Activated naive CD4-positive, alpha-beta T cell (primary cell): ENCODE measurements at places on chromosomes 11 and 22.

DNA sequence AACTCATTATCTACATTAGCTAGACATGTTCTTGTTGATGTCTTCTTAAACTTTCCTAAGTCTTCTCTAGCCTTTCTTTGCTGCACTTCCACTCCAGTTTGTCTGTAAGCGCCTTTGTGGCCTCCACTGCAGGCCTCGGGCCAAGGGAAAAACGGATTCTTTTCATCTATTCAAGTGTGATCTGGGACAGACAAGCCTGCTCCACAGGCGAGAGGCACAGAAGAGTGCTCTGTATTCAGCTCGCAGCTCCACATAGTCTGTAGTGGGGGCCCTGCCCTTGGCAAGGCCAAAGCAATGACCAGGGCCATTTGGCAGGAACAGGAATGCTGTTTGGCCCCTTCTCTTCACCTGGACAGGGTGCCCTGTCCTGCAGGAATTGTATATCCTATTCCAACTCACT is 84.1 kb upstream of the BARX2 start:
- DNase-seq, result no peak

- no peak for DNase-seq
These were observed 21.2 kb upstream of the TP53AIP1 start for GRCh38 chr11:128963744-128964325.

DNA sequence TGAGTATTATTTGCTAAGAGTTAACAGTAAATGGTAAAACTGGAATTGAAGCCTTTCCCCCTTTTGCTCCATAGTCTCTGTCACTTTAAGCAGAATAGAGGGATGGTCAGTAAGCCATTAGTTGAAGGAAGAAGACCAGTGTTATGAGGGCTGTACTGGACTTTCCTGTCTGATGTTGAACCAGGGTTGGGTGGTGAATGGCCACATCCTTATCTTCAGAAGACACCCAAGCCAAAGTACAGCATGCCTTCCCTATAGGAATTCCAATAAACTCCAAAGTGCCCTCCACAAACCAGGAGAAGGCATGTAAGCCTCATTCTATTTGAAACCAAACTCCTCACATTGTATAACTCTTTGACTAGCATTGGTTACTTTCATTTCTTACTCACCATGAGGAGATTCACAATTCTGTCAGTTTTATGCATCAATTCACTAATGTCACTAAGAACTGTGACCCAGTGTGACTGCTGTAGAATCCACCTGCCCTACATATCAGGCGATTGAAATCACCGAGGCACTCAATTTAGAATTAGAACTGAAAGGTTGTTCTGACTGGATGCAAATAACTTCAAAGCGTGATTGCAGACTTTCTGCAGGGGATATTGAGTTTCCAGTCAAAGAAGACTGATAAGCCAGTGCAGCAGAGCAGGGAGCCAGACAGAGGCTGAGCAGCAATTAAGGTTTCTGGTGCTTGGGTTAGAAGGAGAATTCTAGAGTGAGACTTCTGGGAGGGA is 107.1 kb upstream of the DDI1 start:
- no peak for DNase-seq

DNA sequence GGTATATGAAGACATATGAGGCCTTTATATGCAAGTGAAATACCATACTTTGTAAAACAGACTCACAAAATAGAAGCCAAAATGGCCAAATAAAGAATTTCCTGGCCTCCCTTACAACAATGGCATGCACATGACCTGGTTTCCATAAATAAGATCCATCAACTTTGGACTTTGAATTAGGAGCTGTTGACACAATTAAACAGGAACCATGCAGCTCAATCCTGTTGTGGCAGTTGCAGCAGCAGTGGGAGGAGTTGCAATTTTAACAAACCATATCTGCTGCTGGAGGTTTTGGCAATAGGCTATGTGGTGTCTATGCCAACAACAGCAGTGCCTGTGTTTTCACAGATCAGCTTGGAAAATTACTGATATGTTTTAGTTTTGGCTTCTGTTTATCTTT is 818.6 kb downstream of the FAM181B start:
- no peak for DNase-seq

GRCh38 chr22:44606126-44606525 is 95.9 kb upstream of the PRR5 start:
- no peak for DNase-seq

DNA sequence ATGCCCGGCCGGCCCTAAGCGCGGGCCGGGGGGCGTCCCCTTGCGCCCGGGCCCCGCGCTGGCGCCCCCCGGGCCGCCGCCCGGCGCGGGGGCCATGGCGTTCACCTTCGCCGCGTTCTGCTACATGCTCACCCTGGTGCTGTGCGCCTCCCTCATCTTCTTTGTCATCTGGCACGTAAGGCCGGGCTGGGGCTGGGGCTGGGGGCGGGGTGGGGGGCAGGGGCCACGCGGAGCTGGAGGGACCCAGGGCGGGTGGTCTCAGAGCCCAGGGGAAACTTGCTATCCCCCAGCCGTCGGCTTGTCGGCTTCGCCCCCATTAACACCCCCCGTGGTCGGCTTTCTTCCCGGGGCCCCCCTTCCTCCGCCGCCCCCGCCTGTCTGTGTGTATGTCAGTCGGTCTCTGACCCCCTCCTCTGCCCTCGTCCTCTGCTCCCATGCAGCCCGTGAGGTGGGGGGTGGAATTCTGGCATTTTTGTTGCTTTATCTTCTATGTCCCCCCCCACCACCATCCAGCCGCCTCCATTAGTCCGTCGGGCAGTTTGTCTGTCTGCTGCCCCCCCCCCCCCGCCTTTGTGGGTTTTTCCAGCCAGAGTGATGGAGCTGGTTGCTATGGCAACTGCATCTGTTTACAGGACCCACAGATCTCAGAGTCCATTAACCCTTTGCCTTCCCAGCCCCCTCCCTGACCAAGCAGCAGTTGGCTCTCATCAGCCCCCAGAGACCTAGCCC is 552 bp downstream of the CNIH2 start:
- DNase-seq, result no peak

GRCh38 chr22:22201930-22202343 is 42.6 kb upstream of the VPREB1 start:
- DNase-seq, result no peak

DNA sequence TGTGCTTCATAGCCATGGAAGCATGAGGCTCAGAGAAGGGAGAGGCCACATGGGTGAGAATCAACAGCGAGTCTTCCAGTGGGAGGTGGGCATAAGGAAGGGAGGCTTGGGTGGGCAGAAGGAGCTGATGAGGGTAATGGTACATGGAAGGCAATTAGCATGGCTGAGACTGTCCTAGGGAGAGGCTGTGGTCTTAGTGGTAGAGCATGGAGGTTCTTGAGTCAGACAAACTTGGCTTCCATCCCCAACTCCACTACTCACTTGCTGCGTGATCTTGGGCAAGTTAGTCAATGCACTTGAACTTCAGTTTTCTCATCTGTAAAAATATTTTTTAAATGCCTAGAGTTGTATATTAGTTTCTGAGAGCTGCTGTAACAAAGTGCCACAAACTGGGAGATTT is 227.2 kb upstream of the E2F8 start:
- no peak for DNase-seq

DNA sequence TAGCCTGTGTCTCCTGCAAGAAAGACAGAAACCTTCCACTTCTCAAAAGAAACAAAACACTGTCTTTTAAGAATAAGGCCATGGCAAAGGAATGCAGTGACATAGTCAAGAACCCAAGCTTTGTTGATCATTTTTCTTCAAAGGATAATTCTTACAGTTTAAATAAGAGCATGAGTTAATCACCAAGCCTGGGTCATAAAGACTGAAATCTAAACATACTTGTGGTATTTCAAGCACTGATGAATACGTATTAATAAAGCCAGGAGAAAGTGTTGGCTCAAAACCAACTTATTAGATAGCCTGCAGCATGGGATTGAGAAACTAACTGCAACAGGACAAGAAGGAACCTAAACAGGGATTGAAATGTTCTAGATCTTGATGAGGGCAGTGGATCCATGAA is 143.3 kb upstream of the MTNR1B start:
- DNase-seq, result no peak

- DNase-seq, result no peak
These were observed 559.3 kb upstream of the B3GAT1 start for GRCh38 chr11:134971381-134971780.

DNA sequence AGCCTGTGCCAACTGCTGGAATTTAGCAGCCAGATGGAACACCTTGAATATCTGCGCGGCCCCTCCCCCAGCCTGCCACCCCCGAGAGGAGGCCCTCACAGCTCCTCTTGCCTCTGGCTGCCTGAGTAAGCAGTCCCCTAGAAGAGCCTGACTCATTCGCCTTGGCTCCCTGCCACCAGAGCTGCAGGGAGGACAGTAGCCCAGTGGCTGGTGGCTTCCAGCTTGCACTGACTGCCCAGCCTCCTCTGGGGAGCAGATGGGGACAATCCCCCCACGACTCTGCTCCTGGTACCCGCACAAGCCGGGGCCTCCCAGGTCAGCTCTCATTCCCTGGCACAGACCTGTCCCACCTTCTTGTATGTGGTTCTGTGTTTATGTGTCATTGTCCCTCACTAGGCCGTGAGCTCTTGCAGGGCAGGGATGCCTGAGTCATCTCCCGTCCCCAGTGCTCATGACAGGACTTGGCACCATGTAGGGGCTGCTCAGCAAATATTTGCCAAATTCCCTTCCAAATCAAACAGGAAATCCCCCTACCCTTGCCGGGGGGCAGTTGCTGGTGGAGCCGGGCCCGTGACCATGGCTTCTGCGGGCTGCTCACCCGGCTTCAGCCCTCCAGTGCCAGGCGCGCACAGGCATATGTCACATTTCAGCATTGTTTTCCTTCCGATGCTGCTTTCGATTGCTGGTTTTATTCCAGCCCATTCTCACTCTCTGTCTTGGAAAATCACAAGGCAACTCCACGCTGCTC is 43.6 kb downstream of the CACNG2 start:
- no peak for DNase-seq

GRCh38 chr11:66937193-66937733 is 20.9 kb downstream of the PC start:
- DNase-seq, result no peak

- DNase-seq, result no peak
These were observed 49.7 kb downstream of the RPL27A start for GRCh38 chr11:8732324-8732670.

GRCh38 chr11:34833602-34834001 is 82.6 kb downstream of the APIP start:
- DNase-seq, result no peak

DNA sequence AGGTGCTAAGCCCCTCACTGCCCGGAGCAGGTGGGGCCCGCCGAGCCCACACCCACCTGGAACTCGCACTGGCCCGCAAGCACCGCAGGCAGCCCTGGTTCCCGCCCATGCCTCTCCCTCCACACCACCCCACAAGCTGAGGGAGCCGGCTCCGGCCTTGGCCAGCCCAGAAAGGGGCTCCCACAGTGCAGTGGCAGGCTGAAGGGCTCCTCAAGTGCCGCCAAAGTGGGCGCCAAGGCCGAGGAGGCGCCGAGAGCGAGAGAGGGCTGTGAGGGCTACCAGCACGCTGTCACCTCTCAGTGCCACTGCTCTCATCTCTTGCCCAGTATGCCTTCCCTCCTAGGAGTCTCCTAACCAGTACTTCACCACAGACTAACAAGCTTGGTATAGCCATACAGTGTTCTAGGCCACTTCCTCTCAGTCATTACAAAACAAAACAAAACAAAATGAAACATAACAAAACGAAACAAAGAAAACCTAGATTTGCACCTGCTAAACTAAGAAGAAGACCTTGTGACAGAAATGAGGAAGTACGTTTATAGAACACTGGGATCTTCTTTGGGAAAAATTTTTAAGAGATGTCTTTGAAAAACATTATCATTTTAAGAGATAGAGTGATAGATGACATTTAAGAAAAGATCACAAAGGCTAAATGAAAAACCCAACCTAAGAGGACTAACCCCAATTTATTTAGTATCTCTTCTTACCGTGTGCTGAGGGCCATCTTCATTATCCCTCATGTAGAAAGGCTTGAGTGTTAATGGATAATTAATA is 47.7 kb upstream of the GAB2 start:
- DNase-seq, result no peak

DNA sequence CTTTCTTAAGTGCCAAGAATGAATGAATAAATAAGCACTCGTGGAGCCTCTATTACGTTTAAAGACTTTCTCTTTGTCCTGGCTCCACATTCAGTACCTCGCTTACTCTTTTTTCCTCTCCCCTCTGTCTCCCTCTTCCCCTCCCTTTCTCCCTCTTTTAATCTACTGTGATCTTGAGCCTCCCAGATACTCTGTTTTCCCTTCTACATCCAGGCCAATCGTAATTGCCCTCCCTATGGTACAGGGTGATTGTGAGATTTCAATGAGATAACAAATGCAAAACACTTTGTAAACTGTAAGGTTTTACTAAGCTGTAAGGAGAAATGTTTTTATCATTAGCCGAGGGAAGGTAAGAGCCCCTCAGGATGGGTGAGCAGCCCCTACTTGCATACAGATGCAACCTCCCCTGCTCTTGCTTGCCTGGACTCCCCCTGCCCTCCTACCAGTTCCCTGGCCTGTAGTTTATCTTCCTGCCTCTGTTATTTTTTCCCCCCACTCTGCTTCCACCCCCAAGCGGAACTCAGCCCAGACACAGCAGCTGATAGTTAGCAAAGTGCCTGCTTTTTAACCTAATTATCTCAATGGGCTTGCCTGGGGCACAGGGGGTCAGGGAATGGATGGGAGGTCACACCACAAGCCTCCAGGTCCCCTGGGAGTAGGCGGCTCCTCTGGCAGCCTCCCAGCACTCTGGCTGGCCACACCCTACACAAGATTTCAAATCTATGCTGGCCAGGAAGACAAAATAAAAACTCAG is 76.9 kb upstream of the CADM1 start:
- no peak for DNase-seq

GRCh38 chr11:9604134-9604533 is 30.7 kb downstream of the WEE1 start:
- no peak for DNase-seq

GRCh38 chr11:12274558-12275197 is 102.7 kb upstream of the PARVA start:
- no peak for DNase-seq

- DNase-seq, result no peak
These were observed 29.5 kb downstream of the DKK3 start for GRCh38 chr11:11978792-11979487.

- no peak for DNase-seq
These were observed 915 bp downstream of the FEZ1 start for GRCh38 chr11:125494974-125495725.

DNA sequence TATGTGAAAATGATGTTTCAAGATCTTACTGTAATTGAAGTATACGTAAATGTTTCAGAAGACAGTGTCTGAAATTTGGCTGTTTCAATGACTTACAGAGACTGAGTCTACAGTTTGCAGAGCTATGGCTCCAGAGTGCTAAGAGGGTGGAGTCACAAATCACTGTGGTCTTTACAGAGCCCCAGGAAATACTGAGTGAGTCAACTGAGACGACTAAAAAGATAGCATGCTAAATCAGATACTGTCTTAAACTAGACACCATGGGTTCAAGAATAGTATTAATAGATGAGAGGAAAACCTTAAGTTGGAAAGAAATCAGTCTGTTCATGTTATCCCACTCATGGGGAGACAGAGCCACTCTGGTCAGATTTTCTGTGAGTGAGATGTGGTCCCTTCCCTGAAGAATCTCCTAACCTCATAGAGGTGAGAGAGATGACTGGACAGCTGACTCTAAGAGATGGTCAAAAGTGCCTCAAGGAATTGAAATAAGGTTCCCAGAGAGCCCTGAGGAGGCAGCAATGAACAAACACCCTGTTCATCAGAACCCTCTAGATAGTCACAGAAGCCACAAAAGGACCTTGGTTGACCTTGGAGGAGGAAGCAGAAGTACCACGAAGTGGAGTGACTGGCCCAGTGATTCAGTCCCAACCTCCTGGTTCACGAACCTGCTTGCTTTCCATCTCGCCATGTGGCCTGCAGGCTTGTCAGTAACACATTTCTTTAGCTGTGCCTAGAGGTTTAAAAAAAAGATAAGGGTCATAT is 30.2 kb downstream of the C11orf91 start:
- DNase-seq, result no peak
